ENCODE measurements at places on chromosomes 3 and 15.

- no peak for DNase-seq
These were observed 19.9 kb downstream of the CCNL1 start for GRCh38 chr3:157139938-157140534.

- peak; percentile 50 for DNase-seq
These were observed 31.6 kb downstream of the KLHL25 start for GRCh38 chr15:85763157-85763556.

DNA sequence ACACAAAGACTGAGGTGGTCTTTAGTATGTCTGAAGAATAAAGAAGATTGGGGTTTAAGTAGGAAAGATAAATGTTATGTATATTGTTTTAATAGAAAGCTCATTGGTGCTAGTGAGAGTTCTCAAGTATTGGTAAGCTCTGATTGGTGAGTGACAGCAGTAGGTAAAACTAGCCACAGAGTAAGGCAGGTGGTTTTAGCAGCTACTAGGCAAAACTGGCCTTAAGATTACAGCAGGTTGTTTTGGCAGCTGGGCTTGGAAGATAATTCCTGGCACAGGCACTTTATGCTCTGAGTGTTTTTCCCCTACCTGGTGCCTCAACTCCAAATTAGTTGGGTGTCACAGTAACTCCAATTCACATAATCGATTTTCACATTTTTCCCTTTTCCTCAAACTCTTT, 66.3 kb downstream of the STAG1 start:
- no peak for DNase-seq

- peak; percentile 21 for DNase-seq
These were observed 33.5 kb upstream of the CSPG5 start for GRCh38 chr3:47612178-47612577.

DNA sequence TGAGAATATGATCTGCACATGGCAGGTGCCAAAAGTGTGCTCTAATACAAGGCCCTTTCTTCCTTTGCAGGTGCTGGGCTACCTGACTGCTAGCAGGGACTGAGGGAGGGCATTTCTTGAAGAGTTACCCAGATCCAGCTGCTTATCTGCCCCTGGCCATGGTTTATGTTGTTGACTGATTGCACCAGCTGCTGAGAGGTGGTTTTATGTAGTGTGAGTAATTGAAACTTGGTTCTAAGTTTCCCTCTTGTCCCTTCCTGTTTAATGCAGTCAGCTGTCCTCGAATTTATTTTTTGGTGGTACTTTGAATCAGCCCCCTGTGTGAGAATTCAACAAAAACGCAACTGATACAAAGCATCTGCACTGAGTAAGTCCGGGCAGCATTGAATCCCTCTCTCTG, 288.3 kb upstream of the C2CD4B start:
- DNase-seq: no peak

DNA sequence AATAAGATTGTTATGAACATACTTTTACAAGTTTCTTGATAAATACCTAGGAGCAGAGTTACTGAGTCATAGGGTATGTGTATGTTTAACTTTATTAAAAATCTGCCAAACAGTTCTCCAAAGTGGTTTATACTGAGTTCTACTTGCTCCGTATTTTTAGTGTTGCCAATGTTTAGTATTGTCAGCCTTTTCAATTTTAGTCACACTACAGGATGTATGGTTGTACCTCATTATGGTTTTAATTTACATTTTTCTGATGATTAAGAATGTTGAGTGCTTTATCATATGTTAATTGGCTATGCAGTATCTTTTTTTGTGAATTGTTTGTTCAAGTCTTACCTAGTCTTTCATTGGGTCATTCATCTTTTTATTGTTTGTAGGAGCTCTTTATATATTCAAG, 4.3 kb downstream of the TMOD3 start:
- DNase-seq: no peak

DNA sequence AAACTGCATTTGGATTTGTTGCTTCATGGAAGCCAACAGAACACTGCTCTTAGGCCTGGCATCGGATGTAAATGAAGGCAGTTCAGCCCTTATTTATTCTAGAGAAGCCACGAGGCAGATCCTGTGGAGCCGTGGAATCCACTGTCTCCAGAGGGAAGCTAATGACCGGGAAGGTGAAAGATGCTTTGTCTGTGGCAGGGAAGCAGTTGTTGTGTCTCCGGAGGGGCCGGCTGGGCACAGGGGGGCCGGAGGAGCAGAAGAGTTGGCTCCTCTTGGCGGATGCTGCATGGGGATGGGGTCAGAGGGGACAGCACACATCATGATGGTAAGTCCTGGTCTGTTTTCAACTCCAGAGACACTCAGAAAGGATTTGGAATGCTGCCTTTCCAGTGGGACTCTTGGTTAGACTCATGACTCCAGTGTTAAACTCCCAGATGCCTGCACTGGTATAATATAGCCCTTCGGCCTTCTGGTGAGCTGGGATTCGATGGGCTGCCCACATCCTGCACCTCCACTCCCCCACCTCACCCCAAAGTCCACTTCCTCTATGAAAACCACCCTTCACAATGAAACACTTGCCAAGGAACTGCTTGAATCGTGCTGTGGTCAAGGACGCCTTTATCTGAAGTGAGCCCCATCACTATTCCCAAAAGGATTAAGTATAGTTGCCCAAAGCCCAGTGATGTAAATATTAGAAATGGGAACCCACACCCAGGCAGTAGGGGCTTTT, 33.6 kb downstream of the TPM1 start:
- DNase-seq: no peak

DNA sequence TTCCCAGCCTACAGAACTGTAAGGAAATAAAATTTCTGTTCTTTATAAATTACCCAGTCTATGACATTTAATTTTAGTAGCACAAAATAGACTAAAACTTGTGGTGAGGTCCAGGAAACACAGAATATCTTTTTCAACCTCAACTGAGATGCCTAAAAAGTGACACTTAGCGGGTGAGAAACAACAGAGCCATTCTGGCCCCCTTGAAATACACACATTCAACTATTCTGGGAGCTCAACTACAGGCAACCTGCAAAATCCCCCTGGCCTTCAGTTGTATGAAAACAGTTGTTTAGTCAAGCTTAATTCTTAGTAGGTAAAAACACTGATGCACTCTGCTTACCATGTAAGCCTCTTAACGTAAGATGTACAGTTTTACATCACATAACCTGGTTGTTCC, 66.8 kb downstream of the ANKRD28 start:
- DNase-seq: no peak

DNA sequence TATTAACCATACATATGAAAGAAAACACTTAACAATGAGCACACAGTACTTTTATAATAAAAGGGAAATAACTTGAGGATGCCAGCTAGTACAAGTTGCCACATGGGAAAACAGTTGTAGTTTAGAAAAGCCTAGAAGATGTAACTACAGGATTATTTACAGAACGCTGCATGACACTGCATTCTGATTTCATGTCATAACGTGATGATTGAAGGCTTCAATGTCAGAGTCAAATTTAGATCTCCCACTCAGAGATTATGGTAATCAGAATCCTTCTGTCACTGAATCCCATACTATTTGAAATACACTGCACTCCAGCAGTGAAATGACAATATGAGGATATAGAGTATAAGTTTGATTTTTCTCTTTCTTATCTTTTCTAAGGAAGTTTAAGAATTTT, 253.9 kb upstream of the LRRN1 start:
- DNase-seq: no peak

DNA sequence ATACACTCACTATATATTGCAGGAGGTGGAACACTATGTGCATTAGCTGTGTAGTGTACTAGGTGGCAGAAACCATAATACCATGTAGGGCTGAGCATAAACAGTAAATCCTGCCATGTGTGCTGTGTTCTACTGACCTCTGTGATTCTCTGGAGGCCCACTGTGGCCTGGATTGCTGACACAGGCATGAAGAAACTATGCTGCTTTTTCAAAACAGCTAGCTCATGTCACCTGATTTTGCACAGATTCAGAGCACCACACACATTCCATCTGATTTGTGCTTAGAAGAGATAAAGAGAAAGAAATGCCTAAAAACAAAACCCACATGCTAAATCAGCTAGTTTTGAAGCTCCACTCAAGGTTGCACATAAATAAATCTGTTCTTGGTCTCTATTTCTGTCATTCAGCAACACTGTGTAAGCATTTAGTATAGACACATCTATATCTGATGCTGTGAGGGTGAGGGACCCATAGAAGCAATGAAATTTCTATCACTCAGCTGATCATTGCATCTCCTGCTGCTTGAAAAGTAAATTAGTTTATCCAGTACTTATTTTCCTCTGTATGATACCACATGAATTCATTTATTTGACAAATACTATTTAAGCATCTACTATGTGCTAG, 1007.7 kb upstream of the SEMA6D start:
- DNase-seq: no peak

GRCh38 chr3:106068381-106068780, 199.6 kb upstream of the CBLB start:
- DNase-seq: peak; percentile 2

DNA sequence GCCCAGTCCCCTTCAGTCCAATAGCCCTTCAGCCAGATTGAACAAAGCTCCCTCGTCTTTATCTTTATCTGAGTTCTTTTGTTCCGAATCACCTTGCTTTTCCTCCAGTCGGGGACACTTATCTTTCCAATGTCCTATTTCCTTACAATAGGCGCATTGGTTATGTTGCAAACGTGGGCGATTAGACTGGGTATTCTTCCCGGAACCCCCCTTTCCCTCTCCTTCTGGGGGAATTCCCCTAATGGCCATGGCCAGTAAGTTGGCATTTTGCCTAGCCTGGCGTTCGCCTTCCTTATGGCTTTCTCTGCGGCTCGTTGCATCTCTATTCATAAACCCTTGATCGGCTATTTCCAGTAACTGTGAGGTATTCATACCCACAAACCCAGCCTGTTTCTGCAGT, 82.2 kb upstream of the VEPH1 start:
- no peak for DNase-seq

DNA sequence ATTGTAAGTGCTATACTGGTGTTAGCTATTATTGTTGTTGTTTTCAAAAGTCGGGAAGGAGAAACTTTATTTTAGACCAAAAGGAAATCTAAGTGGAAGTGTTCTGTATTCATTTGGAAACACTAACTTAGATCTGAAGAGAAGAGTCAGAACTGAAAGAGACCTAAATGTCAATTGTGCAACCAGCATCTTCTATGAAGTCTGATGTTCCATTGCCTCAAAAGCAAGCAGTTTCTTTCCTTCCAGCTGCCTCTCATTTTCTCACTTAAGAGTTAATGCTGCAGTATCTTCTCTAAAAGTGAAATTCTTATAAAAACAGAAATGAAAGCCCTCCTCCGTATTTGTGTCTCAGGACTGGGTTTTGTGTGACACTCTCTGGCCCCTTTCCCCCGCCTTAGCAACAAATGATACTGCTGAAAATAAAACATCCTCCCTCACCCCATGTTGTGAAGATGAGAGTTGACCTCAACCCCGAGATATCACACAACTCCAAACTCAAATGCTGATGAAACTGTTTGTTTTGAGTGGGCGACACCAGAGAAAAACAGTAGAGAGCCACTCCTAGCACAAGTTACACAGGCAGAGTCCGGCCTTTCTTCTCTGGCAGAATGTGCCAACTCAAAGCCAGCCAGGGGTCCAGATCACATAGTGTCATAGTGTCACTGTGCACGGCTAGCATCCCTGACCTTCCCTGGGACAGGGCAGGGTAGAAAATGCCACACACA, 48.9 kb downstream of the GLDN start:
- DNase-seq: no peak

DNA sequence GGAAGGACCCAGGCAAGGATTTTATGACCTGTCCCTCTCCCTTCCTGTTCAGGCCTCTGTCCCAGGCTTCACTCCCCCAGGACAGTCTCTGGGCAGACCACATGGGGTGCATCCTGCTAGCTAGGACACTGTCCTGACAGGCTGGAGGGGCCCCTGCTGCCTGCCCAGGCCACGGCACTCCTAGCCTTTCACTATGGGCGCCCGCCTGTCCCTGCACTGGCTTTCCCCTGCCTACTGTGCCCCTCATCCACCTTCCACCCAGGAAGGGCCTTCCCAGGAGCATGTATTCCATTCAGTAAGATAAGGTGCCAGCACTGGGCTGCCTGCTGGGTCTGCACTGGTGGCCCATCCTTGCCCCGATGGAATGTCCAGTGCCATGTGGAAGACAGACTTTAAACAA, 145.3 kb downstream of the DNAJB8 start:
- DNase-seq: no peak

DNA sequence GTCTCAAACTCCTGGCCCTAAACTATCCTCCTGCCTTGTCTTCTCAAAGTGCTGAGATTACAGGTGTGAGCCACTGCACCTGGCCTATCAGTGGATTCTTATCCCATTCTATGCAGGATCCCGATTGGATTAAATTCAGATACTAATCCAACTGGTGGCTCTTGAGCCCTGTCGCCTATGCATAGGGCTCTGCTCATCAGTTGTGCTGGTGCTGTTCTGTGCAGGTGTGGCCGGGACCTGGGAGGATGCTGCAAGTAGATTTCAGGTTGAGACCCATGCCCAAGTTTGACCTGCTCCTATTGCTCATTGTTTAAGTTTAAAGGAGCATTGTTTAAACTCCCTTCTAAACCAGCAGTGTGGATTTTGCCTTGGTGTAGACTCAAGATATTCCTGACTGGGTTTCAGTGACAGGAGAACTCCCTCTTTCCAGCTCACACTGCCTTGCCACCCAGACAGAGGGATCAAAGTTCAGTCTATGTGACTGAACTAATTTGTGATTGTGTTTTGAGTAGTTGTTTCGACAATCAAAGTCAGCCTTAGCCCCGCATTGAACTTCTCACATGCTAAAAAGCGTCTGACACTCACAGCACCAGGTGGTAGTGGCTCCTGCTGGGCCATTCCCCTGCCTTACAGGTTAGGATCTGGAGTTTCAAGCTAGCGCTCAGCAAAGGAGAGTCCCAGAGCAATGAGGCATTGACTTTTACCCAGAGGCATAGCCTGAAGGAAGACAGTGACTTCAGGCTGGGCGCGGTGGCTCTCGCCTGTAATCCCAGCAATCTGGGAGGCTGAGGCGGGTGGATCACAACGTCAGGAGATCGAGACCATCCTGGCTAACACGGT, 45.0 kb upstream of the PIK3CB start:
- no peak for DNase-seq

DNA sequence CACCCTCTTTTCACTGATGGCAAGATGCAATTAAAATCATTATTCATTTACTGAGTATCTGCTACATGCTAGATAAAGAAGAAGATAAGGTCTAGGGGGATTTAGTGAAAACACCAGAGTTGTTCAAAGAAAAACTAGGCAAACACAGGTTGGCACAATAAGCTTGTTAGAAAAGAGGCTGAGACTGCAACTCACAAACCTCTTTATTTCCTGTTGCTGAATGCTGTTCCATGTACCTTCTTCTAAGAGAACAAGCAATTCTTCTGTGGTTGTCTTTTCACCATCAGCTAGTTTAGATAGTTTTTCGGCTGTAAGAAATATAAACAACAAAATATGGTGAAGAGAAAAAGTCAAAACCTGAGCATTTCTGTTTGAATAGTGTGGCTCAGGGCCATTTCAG, 61.1 kb downstream of the EIF3J start:
- no peak for DNase-seq

DNA sequence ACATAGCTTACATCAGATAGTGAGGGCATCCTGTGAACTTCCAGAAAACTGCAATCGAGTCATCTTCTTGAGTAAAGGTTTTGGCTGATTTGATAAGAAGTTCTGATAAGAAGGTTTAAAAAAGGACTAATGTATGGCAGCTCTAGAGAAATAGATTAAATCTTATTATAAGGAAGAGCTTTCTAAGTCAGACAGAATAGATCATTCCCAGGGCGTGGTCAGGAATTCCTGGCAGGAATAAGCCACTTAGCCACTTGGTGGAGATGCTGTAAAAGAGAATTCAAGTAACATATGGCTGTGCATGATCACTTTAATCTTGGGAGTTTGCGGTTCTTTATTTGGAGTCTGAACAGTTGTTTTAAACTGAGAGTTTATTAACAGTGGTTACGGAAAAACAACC, 17.4 kb downstream of the PGBD4 start:
- no peak for DNase-seq
